Central memory CD8-positive, alpha-beta T cell (primary cell): ENCODE measurements at places on chromosomes 2 and 18.

DNA sequence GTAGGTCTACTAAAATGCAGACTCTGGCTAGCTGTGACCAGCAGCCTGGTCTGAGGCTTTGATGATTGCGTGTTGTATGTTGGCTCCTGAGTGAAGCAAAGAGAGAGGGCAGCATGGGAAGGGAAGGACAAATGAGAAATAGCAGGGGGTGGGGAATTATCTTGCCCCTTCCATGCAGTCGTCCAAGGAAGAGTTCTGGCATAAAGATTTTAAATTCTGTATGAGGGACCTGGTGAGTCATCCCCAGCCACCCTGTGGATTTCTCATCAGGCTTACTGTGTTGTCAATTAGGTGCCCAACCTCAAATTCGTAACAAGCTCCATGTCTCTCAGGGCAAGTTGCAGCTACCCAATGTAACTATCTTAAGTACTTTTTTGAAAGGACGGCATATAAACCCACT is 72.1 kb upstream of the NOSTRIN start:
- H3K36me3 ChIP-seq: no peaks in the 10 kb centered on the region
- H3K27me3 ChIP-seq: no peaks in the 10 kb centered on the region
- H3K27ac ChIP-seq: no peak overlapping the region
- H3K4me3 ChIP-seq: no peak overlapping the region
- H3K4me1 ChIP-seq: no peaks in the 10 kb centered on the region

DNA sequence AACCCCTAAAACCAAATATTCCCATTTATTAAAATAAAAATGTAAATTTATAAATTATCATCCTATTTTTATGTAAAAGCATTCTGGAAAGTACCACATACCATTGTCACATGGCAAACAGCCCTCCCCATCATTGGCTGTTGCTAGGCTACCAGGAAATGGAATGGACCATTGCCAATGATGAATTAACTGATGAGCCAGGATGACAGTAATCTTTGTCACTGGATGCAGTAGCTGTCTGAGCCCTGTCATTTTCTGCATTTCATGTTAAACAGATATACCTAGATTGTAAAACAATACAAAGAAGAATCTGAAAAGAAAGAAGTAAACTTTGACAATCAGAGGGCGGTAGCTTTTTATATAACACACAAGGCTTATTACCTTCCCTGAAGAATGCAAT is 641.4 kb downstream of the BCL11A start:
- no peak for DNase-seq
- H3K4me3 ChIP-seq: no peak overlapping the region
- no peaks in the 10 kb centered on the region for H3K4me1 ChIP-seq
- no peak overlapping the region for H3K27ac ChIP-seq
- no peaks in the 10 kb centered on the region for H3K36me3 ChIP-seq
- no peaks in the 10 kb centered on the region for H3K27me3 ChIP-seq

GRCh38 chr18:76573325-76574025 is 78.4 kb upstream of the ZNF516 start:
- H3K36me3 ChIP-seq: no peaks in the 10 kb centered on the region
- no peak overlapping the region for H3K4me3 ChIP-seq

GRCh38 chr18:80012714-80013113 is 21.5 kb upstream of the RBFA start:
- no peaks in the 10 kb centered on the region for H3K27me3 ChIP-seq
- DNase-seq: no peak
- no peak overlapping the region for H3K4me3 ChIP-seq
- no peaks in the 10 kb centered on the region for H3K36me3 ChIP-seq

GRCh38 chr2:233811732-233812131 is 33.6 kb downstream of the MROH2A start:
- H3K27ac ChIP-seq: no peak overlapping the region
- DNase-seq: no peak
- no peaks in the 10 kb centered on the region for H3K4me1 ChIP-seq

DNA sequence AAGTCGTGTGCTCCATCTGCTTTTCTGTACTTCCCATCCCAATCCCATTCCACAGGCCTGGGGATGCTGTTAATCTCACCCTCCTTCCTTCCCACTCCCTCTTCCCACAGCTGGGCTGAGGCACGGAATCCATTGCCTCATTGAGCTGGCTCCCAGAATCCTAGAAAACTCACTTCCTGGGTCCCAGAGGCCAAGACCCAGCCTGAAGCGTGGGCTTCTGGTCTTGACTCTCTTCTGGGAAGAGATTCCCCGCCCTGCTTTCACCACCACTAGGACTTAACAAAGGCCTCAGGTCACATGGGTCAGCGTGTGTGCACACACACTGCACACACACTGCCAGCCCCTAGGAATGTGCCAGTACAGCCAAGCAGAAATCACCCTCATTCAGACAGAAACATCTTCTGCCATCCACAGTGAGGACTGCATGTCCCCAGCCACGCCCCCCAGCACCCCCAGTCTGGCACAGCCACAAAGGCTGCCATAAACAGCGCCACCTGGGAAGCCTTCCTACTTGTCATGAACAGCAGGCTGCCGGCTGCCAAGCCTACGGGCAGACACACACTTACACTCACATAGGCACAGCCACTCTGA is 165.8 kb downstream of the TNS1 start:
- no peak for DNase-seq
- H3K27ac ChIP-seq: no peak overlapping the region
- H3K27me3 ChIP-seq: peaks cover 43% of the 10 kb centered on the region
- H3K36me3 ChIP-seq: no peaks in the 10 kb centered on the region
- H3K4me1 ChIP-seq: no peaks in the 10 kb centered on the region

GRCh38 chr2:201949181-201949926 is 84.3 kb upstream of the FZD7 start:
- no peak for DNase-seq
- H3K27me3 ChIP-seq: peaks cover 56% of the 10 kb centered on the region
- no peak overlapping the region for H3K4me3 ChIP-seq
- H3K4me1 ChIP-seq: no peaks in the 10 kb centered on the region
- no peaks in the 10 kb centered on the region for H3K36me3 ChIP-seq

GRCh38 chr2:148565272-148565894 is 79.2 kb upstream of the EPC2 start:
- peaks cover 13% of the 10 kb centered on the region for H3K4me1 ChIP-seq
- H3K27ac ChIP-seq: no peak overlapping the region
- H3K4me3 ChIP-seq: no peak overlapping the region
- DNase-seq: no peak

DNA sequence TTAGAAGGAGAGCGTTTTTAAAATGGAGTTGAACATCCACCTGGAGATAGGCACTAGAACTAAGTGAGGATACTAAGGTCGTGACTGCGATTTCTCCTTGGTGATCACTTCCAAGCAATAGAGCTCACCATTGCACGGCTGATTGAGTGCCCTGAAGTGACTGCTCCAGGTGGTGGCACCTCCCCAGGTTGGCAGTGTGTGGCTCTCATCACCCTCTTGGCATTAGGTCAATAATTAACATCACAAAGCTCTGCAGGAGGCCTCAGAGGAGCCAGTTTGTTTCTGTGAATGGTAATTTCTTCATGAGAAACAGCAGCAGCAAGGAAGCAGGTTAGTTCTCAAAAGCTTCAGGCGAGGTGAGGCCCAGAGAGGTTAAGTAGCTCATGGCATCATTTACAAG is 259.6 kb downstream of the CLIP4 start:
- no peak overlapping the region for H3K4me3 ChIP-seq
- H3K27ac ChIP-seq: no peak overlapping the region
- H3K4me1 ChIP-seq: no peaks in the 10 kb centered on the region
- DNase-seq: no peak

DNA sequence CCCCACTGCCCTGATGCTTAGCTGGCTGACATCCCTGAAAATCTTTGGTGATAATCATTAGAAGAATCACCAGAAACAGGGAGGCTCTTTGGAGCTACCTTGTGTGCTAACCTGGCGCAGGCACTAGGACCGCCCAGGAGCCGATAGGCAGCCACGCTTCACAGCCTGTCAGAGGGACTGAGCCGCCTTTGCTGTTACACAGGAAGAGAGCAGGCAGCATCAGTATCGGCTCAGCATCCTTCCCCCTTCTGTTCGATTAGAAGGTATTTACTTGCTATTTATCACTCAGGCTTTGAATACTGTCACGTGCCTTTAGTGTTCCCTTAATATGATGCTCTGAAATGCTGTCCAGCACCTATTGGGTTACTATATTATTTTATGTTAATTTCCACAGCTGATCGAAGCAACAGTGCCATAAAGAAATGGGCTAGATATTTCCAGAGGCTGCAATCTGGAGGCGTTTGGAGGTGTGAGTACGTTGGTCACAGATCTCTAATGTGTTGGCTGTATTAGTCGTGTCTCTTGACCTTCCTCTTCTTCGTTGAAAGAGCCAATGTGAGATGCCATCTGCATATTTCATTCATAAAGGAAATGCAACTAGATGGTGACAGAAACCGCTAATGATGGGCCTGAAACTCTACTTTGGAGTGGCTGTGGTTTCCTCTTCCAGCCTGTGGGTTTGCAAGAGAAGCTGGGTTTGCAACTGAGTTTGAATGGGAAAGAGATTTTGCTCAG is 110.4 kb upstream of the RAB27B start:
- H3K4me1 ChIP-seq: peaks cover 39% of the 10 kb centered on the region
- no peaks in the 10 kb centered on the region for H3K36me3 ChIP-seq
- peak overlapping the region; percentile 78 for H3K4me3 ChIP-seq
- no peak for DNase-seq
- H3K27me3 ChIP-seq: no peaks in the 10 kb centered on the region

GRCh38 chr2:11796190-11797171 is 50.0 kb downstream of the LPIN1 start:
- peaks cover 73% of the 10 kb centered on the region for H3K36me3 ChIP-seq
- H3K27ac ChIP-seq: no peak overlapping the region
- no peaks in the 10 kb centered on the region for H3K27me3 ChIP-seq
- no peak overlapping the region for H3K4me3 ChIP-seq

GRCh38 chr2:45494275-45494977 is 116.6 kb downstream of the SRBD1 start:
- no peak for DNase-seq
- H3K27ac ChIP-seq: no peak overlapping the region
- H3K4me3 ChIP-seq: no peak overlapping the region
- H3K27me3 ChIP-seq: no peaks in the 10 kb centered on the region
- H3K36me3 ChIP-seq: peaks cover 5% of the 10 kb centered on the region

GRCh38 chr2:204886713-204887112 is 341.4 kb downstream of the PARD3B start:
- no peaks in the 10 kb centered on the region for H3K27me3 ChIP-seq
- H3K27ac ChIP-seq: no peak overlapping the region
- H3K36me3 ChIP-seq: no peaks in the 10 kb centered on the region
- DNase-seq: no peak
